Activated naive CD8-positive, alpha-beta T cell treated with anti-CD3 and anti-CD28 coated beads for 36 hours (primary cell): ENCODE measurements at places on chromosomes 2 and 18.

GRCh38 chr2:54457323-54458023 lies 1.3 kb downstream of the SPTBN1 start:
- DNase-seq, result peak; percentile 16

- DNase-seq, result no peak
Observed at GRCh38 chr2:64268330-64269048, 124.3 kb upstream of the PELI1 start.

GRCh38 chr18:55420665-55421307 lies 167.2 kb downstream of the TCF4 start:
- no peak for DNase-seq

DNA sequence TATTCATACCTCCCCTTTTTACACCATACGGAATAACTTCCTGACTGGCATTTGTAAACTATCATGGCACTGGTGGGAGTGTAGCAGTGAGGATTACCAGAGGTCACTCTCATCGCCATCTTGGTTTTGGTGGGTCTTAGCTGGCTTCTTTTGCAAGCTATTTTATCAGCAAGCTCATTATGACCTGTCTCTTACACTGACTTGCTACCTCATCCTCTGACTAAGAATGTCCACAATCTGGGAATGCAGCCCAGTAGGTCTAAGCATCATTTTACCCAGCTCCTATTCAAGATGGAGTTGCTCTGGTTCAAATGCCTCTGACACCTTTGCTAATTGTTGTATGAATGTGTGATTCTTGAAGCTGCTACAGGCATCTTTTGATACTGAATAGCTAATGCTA lies 950.8 kb upstream of the SLC39A10 start:
- DNase-seq, result no peak

GRCh38 chr2:106026271-106027190 lies 167.6 kb downstream of the UXS1 start:
- DNase-seq, result no peak
